Activated T-helper 2 cell treated with anti-CD3 and anti-CD28 coated beads, Interferon-gamma antibody, Interleukin-2, Interleukin-4, amounts not matched to agents 10 μg/mL and 5 μg/mL and 100 μg/mL, durations not matched to agents 14 hours and 24 hours and 36 hours (primary cell): ENCODE measurements at places on chromosomes 3 and 15. TPM values are rescaled to one million over a fixed set of nuclear protein-coding genes. Genes with fewer than 3 reads are reported as not detected.

DNA sequence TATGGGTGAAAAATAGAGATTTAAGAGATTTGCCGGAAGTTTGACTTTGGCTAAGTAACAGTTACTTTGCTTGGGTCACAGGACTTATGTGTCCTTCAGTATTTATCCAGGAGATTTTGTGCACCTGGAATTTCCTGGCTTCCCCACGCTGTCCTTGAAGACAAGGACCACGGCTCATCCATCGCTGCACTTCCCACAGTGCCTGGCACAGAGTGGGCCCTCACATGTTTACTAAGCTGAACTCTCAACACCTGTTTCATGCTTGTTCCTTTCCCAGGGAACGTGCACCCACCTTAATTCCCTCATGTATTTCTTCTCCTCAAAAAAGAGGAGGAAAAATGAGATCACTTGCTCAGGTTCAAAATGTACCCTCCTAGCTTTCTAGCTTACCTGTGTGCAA is 32.0 kb downstream of the CA12 start:
- DNase-seq: no peak

DNA sequence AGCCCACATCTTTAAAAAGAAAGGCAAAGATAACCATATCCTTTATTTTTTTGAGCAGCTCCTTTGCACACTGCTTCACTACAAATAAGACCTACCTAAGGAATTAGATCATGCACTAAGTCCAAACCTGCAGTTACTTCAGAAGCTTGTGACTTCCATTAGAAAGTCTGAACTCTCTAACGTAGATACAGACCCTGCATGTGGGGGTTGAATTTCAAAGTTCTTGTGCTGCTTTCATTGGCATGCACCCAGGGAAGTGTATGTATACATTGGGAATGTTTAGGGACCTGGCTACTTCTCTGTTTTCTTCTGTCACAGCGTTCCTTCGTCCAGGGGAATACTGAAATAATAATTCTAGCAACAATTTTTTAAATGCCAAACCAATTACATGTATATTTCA is 185.2 kb upstream of the IL12A start:
- no peak for DNase-seq

GRCh38 chr15:27683121-27683520 is 416.0 kb downstream of the OCA2 start:
- DNase-seq: no peak

DNA sequence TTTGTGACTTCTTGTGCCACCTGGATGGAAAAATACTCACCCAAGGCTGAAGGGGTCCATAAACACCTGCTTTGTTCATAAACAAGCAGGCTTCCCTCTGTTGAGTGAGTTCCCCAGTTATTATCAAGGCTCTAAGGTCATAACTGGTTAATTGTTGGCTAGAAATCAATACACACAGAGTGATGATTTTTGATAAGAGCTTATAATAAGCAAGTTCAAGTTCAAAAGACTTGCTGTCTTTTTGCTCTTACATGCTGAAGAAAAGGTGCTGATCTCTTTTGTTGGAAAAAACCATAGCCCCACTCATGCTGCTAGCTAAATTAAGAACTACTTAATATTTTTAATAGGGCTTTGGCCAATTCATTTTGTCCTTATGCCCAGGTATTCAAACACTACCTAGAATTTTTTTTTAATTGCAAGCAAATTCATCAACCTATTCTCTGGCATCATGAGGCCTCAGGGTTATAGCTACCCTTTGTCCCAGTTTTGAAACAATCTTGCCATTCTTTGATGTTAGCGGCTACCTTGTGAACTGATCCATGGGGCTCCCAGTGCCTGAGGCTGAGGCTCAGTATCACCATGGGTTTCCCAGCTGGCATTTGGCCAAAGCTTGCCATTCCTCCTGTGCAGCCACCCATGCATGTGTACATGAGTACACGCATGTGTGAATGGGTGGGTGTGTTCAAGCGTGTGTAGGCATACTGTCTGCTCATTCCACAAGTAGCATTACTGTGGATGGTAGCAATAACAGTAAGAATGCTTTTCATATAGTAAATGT is 127.6 kb upstream of the LPP start:
- DNase-seq: no peak

Gene DNAH12
- total RNA-seq: 0.11 TPM in 1 of 2 replicates, not detected in the other
